ENCODE measurements at places on chromosomes 3 and 15. TPM values are rescaled to one million over a fixed set of nuclear protein-coding genes. Genes with fewer than 3 reads are reported as not detected.

The KBTBD8 gene
- total RNA-seq = 4.1 TPM

The SCN11A gene
- 0.08 TPM for total RNA-seq

The KLHL24 gene
- total RNA-seq = 228 TPM

The CKMT1A gene
- total RNA-seq = 0.43 TPM

The PDE8A gene
- 12.2 TPM for total RNA-seq

The MKRN2OS gene
- total RNA-seq = not detected

The CD96 gene
- 0.35 TPM for total RNA-seq

The DNAH12 gene
- not detected for total RNA-seq

The CLDND1 gene
- total RNA-seq = 67.1 TPM

The SLC22A14 gene
- not detected for total RNA-seq

The CLRN1 gene
- not detected for total RNA-seq

The ANKRD34C gene
- total RNA-seq = 0.11 TPM

The FBXO40 gene
- 182 TPM for total RNA-seq

The ADAMTS7 gene
- total RNA-seq = 32.1 TPM

The IQCF5 gene
- not detected for total RNA-seq

The TTLL13 gene
- not detected for total RNA-seq

The CFAP91 gene
- total RNA-seq = 0.70 TPM

The GOLGA6L7 gene
- not detected for total RNA-seq

The LRRN1 gene
- total RNA-seq = 0.11 TPM

The WDR49 gene
- total RNA-seq = 1.9 TPM

The EOMES gene
- 0.08 TPM for total RNA-seq

The LRRIQ4 gene
- total RNA-seq = not detected

The PTX3 gene
- total RNA-seq = 0.16 TPM

The SERINC4 gene
- 0.30 TPM for total RNA-seq

The AGBL1 gene
- not detected for total RNA-seq

The LNP1 gene
- total RNA-seq = 2.4 TPM

The CSPG5 gene
- total RNA-seq = 0.35 TPM
